ENCODE measurements at places on chromosomes 16 and 17. TPM values are rescaled to one million over a fixed set of nuclear protein-coding genes. Genes with fewer than 3 reads are reported as not detected.

DNA sequence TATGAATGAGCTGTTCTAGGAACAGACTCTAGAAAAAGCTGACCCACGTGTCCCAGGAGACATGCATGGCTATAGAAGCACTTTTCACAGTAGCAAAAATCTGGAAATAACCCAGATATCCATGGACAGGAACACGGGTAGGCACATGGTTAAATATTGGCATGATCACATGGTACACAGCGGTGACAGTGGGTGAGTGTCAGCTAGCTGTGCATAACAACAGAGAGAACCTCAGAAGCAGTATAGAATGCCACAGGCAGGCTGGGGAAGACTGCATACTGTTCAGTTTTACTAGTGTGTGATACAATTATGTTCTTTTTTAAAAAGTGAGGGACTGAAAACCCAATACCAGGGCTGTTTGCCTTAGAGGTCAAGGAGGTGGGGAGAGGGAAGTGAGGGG is 31.4 kb downstream of the EPN2 start:
- DNase-seq = no peak

DNA sequence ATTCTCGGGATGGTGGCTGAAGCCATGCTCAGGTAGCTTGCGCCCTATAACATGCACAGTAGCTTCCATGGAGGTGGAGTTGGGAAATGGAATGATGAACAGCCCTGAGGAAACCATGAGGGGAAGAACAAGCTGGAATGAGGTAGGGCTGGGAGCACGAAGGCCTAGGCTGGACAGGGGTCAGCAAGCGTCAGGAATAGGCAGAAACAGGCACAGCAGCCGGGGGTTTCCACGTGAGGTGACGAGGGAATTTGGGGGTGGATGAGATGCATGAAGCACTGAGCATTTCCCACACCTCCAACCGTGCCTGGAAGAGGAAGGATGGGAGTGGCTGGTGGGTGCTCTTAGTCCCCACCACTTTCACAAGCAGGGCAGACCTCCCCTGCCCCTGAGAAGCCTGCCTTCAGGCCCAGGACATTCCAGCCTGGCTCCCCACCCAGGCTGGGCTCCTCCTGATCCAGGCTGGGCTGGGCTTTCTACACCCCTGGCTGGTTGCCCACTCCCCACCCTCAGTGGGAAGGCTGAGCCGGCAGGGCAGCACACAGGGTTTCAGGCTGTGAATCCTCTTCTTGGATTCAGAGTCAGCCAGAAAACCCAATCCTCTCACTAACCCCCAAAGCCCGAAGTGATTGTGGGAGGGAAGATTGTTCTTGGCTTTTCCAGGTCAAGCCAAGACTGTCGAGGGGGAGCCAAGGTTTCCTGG is 21.9 kb downstream of the PLEKHG4 start:
- no peak for DNase-seq

- DNase-seq = no peak
These were observed 32.4 kb upstream of the NOL11 start for GRCh38 chr17:67685351-67685750.

DNA sequence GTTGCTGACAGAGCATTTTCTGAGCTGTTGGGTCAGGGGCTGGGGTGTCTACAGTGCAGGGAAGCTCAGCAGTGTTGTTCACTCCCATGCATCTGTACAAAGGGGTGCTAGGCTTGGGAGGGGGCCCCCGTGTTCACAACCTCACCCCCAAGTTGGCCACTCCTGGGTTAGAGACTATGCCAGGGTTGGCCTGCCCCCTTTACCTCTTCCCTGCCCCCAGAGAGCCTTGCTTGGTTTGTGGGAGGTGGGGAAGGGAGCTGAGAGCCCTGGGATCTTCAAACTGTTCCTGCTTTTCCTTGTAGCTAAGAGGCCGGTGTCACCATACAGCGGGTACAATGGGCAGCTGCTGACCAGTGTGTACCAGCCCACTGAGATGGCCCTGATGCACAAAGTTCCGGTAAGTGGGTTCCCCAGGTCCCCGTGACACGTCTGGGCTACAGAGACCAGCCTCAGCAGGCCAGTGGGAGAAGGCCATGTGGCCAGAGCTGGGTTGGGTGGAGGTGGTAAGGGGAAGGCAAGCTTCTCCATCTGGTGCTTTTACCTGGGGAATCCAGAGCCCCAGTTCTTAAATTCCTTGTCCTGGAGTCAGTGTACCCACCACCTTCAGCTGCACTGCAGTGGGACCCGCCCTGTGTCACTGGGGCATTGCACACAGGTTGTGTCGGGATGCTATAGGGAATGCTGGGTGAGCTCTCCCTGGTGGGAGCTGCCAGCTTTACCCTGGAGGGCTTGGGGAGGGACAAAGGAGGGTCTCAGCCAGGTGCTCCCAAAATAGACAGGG is 11.8 kb downstream of the GPRC5C start:
- no peak for DNase-seq

GRCh38 chr17:28194382-28194781 is 124.6 kb upstream of the TMEM97 start:
- DNase-seq = no peak

DNA sequence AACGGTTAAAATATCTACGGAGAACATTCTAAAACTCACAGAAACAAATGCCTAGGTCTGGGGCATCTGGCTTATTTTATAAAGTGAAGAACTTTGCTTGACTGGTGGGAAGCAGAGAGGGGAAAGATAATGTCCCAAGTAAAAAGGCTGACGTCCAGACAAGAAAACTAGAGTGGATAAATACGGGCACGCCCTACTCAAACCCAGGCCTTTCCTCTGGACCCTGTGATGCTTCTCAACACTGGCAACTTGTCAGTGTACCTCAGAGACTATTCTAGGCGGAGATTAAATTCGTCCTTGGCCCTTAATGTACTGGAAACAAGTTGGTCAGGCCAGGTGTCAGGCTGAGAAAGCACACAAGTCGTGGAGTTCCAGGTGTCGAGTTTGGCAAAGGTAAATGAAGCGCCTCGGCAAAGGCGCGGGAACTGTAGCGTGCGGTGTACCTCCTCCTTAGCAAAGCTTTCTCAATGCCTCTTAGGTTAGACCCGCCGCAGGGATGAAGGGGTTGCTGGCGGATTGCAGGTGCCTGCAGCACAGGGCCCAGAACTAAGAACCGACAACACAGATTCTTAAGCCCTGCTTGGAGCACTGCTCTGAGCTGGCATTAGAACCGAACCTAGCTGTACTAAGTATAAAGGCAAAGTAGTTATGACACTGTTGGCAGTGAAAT is 668 bp upstream of the UNK start:
- no peak for DNase-seq

DNA sequence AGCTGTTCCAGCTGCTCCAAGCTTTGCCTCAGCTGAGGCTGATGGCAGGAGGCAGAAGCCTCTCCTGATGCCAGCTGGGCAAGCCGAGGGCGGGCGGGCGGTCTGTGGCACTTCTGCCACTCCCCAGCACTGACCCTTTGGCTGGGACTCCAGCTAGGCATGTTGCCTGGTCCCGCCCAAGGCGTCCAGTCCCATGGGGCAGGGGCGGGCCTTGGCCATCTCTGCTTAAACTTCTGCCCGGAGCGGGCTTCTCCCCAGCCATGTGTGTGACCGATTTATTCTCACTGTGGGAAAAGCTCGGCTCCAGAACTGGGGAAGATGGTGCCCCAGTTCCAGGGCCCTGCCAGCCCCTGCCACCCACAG is 349.1 kb downstream of the SEC14L1 start:
- DNase-seq = no peak

- DNase-seq = no peak
These were observed 24.2 kb downstream of the DNAH9 start for GRCh38 chr17:11622492-11622891.

GRCh38 chr16:77951788-77952187 is 70.6 kb upstream of the CLEC3A start:
- DNase-seq = no peak

DNA sequence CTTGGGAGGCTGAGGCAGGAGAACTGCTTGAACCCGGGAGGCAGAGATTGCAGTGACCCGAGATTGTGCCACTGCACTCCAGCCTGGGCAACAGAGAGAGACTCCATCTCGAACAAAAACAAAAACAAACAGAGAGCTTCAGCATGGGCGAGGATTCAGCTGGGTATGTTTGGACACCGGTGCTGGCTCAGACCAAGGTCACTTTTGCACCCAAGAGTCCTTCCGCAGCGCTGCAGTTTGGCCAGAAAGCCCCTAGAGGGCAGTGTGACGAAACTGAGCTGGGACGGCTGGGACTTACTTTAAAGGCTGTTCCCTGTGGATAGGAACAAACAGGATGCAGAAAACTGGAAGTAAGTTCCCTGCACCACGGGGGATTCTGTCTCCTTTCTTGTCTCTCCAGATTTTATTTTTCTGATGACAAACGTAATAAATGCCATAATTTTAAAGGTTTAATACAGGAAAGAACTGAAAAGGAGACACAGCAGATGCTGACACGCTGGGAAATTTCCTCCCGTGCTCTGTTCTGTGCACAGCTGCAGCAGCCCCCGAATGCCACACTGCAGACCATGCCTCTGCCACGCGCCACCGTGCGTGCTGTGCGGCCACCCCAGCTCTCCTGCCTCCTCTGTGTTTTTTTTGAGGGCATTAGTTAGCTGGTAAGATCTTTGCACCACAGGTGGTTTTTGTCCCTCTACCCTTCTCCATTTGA is 25.2 kb upstream of the USP36 start:
- DNase-seq = peak; percentile 92

DNA sequence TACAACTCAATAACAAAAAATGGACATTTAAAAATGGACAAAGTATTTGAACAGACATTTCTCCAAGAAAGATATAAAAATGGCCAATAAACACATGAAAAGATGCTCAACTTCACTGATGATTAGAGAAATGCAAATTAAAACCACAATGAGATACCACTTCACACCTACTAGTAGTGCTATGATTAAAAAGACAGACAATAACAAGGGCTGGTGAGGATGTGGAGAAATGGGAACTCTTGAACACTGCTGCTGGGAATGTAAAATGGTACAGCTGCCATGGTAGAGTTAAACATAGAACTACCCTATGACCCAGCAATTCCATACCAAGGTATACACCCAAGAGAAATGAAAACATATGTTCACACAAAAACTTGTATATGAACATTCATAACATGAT is 24.9 kb downstream of the CFAP97D1 start:
- no peak for DNase-seq

DNA sequence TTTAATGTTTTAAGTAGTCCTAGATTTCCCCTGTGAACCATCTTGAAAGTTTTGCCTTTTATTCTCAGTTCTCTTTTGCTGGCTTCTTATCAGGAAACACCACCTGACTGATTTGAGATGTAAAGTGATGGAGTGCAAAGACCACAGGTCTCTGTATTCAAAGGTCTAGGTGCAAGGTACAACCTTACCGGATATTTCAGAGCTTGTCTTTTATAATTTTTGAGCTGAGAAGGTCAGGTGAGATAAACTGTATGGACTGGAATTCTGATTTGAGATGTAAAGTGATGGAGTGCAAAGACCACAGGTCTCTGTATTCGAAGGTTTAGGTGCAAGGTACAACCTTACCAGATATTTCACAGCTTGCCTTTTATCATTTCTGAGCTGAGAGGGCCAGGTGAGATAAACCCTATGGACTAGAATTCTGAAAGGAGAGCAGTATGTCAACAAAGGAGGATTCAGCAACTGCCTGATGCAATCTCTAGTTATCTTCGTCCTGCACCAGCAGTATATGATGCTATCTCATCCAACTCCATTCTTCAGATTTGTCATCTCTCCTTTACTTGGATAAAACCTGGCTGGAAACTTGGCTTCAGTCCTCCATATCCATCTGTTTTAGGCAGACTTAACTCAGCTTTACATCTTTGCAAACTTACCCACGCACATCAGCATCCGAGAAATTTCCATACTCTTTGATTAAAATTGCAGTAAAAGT is 64.3 kb downstream of the CENPV start:
- no peak for DNase-seq

DNA sequence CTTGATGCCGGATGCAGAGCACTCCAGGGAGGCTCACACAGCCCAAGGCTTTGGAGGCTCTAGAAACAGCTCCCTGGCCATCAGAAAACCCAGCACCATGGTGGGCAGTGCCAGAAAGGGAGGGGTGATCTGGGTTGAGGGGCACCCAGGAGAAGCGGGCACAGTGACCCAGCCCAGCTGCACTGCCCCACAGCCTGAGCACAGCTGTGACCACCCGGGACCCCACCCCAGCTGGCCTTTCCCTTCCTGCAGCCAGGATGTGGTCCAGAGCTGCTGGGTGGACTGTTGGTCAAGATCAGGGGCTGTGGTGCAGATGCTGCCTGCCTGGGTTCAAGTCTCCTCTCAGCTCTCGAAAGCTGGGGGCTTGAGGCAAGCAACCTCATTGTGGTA is 223.1 kb downstream of the ZNF423 start:
- DNase-seq = no peak

DNA sequence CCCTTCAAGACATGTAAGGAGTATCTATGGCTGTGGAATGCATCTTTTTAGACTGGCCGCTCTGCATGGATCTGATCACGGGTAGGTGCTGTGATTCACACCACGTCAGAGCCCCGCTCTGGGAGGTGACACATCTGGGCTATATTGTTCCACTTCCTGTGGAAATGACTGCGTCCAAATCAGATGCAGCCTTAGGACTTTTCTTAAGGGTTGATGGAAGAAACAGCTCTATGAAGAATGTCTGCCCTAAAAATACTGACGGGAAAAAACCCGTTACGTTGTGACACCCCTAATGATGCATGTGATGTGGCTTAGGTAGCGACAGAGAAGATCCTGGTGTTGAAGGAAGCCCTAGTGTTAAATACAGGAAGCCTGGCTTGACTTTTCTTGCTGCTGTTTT is 12.2 kb downstream of the BANP start:
- peak; percentile 87 for DNase-seq

GRCh38 chr17:34622862-34623623 is 43.7 kb downstream of the TMEM132E start:
- no peak for DNase-seq

DNA sequence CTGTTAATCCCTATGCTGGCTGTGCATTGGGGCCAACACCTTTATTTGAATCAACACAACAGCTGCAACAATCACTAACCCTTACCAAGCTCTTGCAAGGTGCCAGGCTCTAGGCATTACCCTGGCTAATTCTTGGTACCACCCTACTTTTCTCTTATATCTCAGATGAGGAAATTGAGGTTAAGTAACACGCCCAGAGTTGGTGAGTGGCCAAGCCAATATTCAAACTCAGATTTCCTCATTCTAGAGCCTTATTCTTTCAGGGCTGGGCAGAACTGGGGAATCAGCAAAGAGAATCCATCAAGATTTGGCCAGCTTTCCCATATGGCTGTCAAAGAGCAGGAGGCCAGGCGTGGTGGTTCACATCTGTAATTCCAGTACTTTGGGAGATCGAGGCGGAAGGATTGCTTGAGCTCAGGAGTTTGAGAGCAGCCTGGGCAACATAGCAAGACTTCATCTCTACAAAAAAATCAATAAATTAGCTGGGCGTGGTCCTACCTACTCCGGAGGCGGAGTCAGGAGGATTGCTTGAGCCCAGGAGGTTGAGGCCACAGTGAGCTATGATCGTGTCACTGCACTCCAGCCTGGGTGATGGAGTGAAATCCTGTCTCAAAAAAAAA is 23.7 kb downstream of the ARSG start:
- DNase-seq = no peak

- peak; percentile 90 for DNase-seq
These were observed 35.6 kb downstream of the RPA1 start for GRCh38 chr17:1865252-1866037.

Gene TRIM37
- 26.5 TPM for total RNA-seq

Gene TLCD1
- total RNA-seq = 12.5 TPM

Gene PRDM7
- total RNA-seq = not detected

Gene KRT33B
- not detected for total RNA-seq

Gene MT1F
- 4.2 TPM for total RNA-seq

Gene AXIN2
- total RNA-seq = 5.2 TPM

Gene SLC12A3
- not detected for total RNA-seq

Gene MYCBPAP
- total RNA-seq = 3.5 TPM

Gene HEATR9
- 0.14 TPM for total RNA-seq

Gene GPRC5B
- not detected for total RNA-seq

Gene PRR29
- 0.47 TPM for total RNA-seq

Gene CA7
- total RNA-seq = 0.28 TPM

Gene ZG16
- total RNA-seq = not detected

Data from activated CD4-positive, alpha-beta T cell treated with anti-CD3 and anti-CD28 coated beads, Interleukin-2, amount 10 ng/mL, durations not matched to agents 24 days and 14 days (primary cell).